Esophagus squamous epithelium (tissue), 5 donors: ENCODE measurements at places on chromosomes 13 and 19.

DNA sequence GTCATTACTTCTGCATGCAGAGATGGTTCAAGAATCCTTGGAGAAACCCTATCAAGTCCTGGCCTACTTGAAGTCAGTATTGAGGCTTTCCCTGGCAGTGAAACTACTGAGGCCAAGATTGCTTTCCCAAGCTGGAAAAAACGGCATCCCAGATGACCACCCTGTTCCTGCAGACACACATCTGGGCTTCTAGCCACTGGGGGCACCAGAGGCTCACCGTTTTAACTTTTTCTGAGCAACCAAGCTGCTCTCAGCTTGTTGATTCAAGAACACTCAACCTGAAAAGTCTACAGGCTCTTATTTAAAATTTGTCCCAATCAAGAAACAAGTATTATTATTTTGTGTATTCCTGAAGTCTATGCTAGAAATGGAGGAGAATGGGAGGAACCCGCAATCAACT lies 66.6 kb downstream of the SPRYD7 start:
- no peak for DNase-seq

- DNase-seq: no peak
These were observed 185.9 kb downstream of the NALCN start for GRCh38 chr13:101230271-101230890.

DNA sequence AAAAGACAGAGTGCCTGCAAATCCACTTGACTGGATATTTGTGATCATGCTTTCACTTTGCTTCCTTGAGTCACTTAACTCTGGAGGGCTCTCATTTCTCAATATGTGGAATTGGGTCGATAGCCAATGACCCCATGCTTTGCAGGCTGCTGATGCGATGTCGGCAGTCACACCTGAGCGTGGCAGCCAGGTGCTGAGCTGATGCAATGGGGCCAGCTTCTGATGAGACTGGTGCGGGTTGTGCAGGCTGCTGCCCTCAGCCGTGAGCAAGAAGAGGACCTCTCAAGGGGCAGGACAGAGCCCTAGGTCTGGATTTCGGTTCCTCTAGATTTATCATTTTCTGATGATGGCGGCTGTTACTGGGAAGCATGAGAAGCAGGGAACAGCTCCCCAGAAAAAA lies 334.1 kb downstream of the TEX29 start:
- DNase-seq: no peak

DNA sequence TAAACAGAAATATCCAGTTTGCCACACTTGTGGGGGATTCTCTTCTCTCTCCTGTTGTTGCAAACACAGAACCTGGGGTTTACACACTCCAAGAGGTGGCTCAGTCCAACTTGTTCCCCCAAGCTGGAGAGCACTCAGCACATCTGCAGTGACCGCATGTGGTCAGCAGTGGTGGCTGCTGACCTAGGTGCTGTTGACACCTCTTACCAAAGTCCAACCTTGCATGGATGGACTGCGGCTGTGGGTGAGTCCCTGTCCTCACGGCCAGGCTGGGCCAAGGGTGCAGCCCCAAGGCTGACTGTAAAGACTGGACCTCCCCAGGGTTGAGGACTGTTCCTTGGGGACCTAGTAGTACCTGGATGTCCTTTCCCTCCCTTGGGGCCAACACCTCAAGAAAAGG lies 6.1 kb downstream of the LRFN3 start:
- no peak for DNase-seq

- DNase-seq: no peak
These were observed 1426.6 kb upstream of the PRR20A start for GRCh38 chr13:55714120-55714519.

- DNase-seq: no peak
These were observed 3.1 kb upstream of the SHISA2 start for GRCh38 chr13:26054896-26055295.

DNA sequence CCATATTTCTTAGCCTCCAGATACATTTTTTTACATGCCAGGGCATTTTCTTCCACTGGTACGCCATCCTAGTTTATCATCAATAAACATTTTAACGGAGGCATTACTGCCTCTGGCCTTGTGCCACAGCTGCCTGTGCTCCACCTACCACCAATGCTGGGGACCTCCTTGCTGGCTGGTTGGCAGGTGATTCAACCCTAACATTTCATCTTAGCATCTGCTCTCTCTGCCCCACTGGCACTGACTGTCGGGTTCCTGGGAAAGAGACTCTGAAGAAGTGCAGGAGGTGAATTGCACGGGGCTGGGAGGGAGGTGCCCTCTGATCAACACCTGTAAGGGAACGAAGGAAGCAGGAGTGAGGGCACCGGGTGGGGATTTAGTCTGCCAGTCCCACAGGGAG lies 51.4 kb upstream of the KCTD15 start:
- no peak for DNase-seq

- no peak for DNase-seq
These were observed 709.0 kb upstream of the ARGLU1 start for GRCh38 chr13:107276936-107277335.

- peak; percentile 77 for DNase-seq
These were observed 3.7 kb upstream of the ZNF665 start for GRCh38 chr19:53196777-53197396.

DNA sequence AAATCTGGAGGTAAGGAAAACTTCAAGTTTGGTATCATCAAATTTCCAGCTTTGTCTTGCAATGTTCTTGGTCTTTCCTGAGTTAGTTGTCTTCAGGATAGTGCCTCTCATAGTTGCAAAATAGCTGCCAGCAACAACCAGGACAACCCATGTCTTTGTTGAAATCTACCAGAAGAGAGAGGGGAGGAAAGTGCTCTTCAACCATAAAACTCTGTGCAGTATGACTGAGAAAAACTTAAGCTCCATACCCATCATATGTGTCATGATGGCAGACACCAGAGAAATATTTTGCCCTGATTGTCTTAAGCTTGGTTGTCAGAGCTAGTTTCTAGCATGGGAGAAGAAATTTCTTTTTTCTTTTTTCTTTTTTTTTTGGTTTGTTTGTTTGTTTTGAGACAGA lies 103.3 kb downstream of the SPRY2 start:
- no peak for DNase-seq

GRCh38 chr13:24675806-24676570 lies 4.2 kb upstream of the ATP12A start:
- DNase-seq: no peak

DNA sequence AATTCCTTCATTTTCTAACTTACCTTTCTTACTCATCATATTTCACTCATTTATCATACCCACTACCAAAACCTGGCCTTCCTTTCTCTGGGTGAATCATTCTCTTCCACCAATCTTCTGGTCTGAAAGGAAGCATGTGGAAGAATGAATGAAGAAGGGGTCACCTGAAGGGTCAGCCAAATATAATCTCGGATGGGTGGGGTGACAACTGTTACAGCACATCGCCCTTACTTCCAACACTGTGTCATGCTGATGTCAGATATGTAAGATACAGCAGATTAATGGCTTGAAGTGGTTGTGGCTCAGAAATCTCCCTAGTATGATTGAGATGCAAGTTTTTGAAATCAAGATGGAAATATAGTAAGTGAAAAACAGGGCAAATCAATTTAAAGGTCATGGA lies 401.7 kb upstream of the HTR2A start:
- DNase-seq: no peak

DNA sequence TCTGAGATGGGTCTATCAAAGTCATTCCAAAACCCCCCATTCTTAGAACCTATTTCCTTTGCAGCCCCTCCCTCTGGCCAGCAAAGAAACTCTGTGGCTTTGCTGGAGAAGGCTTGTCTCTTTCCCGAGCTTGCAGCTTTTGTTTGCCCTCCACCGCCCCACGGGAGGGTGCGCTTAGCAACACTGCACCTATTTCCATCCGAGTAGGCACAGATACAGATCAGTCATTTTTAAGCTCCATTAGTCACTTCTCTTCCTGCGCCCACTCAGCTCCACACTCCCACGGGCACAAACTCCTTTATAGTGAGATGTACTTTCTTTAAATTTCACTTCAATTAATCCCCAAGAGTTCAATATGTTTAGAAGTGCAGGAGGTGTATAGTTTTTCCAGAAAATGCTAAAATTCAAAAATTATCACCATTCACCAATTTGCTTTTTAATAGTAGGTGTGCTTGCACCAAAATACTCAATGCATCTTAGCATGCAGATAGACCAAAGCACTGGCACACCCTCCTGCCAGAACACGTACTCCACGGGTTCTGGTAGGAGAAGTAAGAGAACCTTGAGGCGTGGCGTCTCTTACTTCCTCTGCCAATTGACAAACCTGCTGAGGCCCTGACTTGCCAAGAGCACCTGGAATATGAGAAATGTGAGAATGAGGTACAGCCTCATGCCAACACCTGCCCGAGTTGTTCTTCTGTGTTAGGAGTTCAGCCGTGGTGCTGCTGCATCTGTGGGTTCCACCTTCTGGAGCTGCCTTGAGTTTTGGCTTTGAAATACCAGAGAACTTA lies 183.7 kb downstream of the TEX29 start:
- DNase-seq: no peak

- DNase-seq: no peak
These were observed 307.4 kb downstream of the DIAPH3 start for GRCh38 chr13:59856281-59856810.

DNA sequence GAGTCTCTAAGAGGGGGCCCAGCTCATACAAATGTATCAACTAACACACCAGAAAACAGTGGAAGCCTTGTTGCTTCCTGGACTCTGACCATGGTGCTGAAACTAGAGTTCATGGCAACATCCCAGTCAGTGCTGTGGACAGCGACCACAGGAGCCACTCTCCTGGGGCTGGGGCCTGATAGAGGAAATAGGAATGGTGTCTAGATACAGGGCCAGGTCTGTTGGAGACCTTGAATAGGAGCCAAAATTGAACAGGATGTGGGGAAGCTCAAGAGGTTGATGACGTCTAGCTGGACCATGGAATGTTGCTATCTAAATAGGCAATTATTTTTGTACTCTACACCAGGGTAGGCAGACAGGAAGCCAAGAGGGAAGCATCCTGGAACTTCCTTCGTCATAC lies 21.7 kb downstream of the LILRB4 start:
- DNase-seq: no peak

DNA sequence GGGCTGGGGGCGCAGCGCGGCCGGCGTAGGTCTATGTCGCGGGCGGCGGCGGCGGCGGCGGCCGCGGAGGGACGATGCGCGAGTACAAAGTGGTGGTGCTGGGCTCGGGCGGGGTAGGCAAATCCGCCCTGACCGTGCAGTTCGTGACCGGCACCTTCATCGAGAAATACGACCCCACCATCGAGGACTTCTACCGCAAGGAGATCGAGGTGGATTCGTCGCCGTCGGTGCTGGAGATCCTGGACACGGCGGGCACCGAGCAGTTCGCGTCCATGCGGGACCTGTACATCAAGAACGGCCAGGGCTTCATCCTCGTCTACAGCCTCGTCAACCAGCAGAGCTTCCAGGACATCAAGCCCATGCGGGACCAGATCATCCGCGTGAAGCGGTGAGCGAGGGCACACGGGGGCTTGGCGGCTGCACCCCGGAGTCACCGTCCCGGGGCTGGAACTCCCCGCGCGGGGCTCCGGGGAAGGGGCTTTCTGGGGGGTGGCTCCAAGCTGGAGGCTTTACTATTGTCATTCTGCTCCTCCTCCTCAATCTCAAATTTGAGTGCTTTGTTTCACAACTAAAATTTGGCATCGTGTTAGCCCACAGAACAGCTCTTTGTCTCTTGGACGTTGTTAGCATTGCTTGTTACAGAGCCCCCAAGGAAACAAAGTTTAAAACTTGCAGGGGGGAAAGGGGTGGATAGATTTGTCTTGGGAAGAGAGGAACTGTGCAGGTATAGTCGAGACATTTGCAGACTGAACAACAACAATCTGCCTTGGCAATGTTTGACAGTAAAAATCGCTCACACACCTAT lies 630 bp downstream of the RAP2A start:
- DNase-seq: peak; percentile 25
